Activated CD4-positive, alpha-beta T cell treated with anti-CD3 and anti-CD28 coated beads, Interleukin-2, amount 10 ng/mL, durations not matched to agents 7 days and 5 days (primary cell): ENCODE measurements at places on chromosomes 16 and 17. TPM values are rescaled to one million over a fixed set of nuclear protein-coding genes. Genes with fewer than 3 reads are reported as not detected.

- no peaks in the 10 kb centered on the region for H3K27me3 ChIP-seq
- H3K4me1 ChIP-seq, result peaks cover 2% of the 10 kb centered on the region
- H3K36me3 ChIP-seq, result no peaks in the 10 kb centered on the region
- no peak overlapping the region for H3K27ac ChIP-seq
- no peak overlapping the region for H3K4me3 ChIP-seq
Measured at GRCh38 chr16:87172632-87173031, 144.6 kb downstream of the C16orf95 start.

OTOP3 gene
- not detected for total RNA-seq

KRTAP1-5 gene
- total RNA-seq, result not detected

DNA sequence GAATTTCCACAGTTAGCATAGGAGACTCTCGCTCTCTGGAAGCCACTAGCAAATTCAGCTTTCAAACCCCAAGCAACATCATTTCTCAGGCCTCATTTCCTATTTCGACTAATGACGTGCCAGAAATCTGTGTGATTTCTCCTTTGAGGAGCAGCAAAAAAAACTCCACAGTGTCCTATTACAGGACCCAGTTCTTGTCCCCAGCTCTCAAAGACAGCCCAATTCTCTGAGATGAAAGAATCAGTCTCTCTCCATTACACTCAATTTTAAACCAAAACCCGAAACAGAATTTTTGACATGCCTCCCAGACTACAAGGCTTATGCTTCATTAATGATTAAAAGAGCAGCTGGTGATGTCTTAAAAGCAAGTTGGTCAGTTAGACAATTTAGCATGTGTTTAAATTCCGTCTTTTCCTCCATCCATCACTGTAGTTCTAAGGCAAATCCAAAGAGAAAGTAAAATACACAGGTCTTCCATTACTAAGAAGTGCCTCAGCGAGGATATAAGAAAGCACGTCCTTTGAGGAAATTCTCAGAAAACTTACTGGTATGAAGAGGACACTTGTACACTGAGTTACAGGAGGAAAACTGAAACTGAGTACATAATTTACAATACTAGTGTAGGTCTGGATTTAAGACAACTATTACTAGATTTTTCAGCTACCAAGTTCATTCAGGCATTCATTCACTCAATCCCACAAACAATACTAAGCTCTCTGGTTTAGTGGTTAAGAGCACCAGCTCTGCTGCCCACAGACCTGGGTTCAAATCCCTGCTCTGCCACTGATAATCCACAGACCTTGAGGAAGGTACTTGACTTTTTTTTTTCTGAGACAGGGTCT lies 12.5 kb downstream of the TOM1L2 start:
- peak overlapping the region; percentile 98 for H3K27ac ChIP-seq
- no peaks in the 10 kb centered on the region for H3K27me3 ChIP-seq
- DNase-seq, result peak; percentile 29
- H3K4me3 ChIP-seq, result peak overlapping the region; percentile 73
- peaks cover 73% of the 10 kb centered on the region for H3K4me1 ChIP-seq
- peaks cover 30% of the 10 kb centered on the region for H3K36me3 ChIP-seq

INCA1 gene
- total RNA-seq, result 0.50 TPM

GRCh38 chr16:72832621-72833248 lies 215.2 kb downstream of the ZFHX3 start:
- H3K27ac ChIP-seq, result no peak overlapping the region
- H3K4me1 ChIP-seq, result peaks cover 3% of the 10 kb centered on the region
- peak; percentile 71 for DNase-seq
- no peaks in the 10 kb centered on the region for H3K27me3 ChIP-seq
- no peak overlapping the region for H3K4me3 ChIP-seq

DNA sequence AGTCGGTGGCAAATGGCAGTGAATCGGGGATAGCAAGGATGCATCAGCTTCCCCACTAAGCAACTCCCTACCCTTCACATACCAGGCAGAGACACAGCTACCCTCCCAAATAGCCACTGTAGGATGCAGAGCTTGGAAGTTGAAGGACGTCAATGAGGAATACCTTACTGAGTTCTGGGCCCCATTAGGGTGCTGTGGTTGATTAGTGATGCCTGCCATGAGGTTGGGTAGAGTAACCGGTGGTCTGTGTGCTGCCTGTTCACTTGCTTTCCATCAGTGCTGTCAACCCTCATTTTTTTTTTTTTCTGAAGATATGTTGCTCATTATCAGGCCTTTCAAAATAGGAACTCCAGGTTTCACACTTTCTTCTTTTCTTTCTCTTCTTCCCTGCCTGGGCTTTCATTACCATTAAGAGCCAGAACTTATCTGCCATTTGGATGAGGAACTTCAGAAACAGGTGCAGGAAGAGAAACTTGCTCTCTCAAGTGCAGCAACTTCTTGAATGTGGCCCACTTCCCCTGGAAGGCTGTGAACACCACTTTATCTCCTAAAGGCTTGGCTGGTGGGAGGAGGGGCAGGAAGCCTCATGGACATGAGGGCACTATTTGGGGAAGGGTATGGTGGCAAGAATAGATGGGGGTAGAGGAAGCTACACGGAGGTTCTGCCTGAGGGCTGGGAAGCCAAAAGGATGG lies 183.5 kb downstream of the NTN1 start:
- peaks cover 12% of the 10 kb centered on the region for H3K4me1 ChIP-seq
- no peak for DNase-seq
- no peaks in the 10 kb centered on the region for H3K27me3 ChIP-seq
- no peaks in the 10 kb centered on the region for H3K36me3 ChIP-seq

PRSS21 gene
- total RNA-seq, result 0.67 TPM

HS3ST3A1 gene
- total RNA-seq, result 1.4 TPM

- no peak for DNase-seq
- no peak overlapping the region for H3K4me3 ChIP-seq
- no peaks in the 10 kb centered on the region for H3K4me1 ChIP-seq
- H3K36me3 ChIP-seq, result no peaks in the 10 kb centered on the region
- no peaks in the 10 kb centered on the region for H3K27me3 ChIP-seq
Measured at GRCh38 chr17:4601326-4601725, 17.0 kb downstream of the SMTNL2 start.

DNA sequence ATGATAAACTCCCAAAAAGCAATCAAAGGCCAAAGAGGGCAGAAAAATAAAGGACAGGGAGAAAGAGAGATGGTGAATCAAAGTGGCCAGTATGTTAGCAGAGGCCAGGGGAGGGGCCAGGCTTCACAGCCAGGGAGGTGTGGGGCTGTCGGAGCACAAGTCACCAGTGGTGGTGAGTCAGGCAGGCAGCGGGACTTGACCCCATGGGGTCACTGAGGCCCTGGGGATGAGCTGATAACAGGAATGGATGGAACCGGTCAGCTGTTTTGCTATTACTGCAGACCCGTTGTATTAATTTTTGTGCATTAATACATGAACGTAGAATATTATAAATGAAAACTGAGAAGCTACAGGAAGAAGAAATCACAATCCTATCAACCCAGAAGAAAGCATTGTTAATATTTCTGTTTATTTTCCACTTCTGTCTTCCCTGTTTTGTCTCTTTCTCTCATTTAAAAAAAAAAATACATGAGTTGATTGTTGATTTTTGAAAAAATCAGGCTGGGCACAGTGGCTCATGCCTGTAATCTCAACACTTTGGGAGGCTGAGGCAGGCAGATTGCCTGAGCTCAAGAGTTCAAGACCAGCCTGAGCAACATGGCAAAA lies 106.9 kb downstream of the SOCS1 start:
- no peak overlapping the region for H3K4me3 ChIP-seq
- peaks cover 21% of the 10 kb centered on the region for H3K36me3 ChIP-seq
- H3K27ac ChIP-seq, result no peak overlapping the region
- DNase-seq, result no peak
- H3K4me1 ChIP-seq, result peaks cover 30% of the 10 kb centered on the region
- H3K27me3 ChIP-seq, result no peaks in the 10 kb centered on the region

DNA sequence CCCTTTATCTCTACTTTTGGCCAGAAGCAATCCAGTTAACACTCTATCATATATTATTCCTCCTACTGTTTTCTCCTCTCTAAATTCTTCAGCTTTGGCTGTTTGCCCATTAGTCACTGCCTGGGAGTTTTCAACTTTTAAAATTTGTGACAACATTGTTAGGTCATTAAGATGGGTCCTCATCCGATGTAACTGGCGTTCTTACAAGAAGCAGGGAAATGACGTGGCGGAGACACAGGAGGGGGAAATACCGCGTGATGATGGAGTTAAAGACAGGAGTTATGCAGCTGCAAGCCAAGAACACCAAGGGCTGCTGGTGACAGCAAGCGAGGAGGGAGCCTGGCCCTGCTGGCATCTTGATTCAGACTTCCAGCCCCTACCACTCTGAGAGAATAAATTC lies 34.8 kb upstream of the CPHXL start:
- no peaks in the 10 kb centered on the region for H3K36me3 ChIP-seq
- no peak for DNase-seq
- H3K27me3 ChIP-seq, result no peaks in the 10 kb centered on the region
- no peak overlapping the region for H3K27ac ChIP-seq

NACA2 gene
- not detected for total RNA-seq

- no peaks in the 10 kb centered on the region for H3K4me1 ChIP-seq
- DNase-seq, result no peak
- no peaks in the 10 kb centered on the region for H3K27me3 ChIP-seq
- no peak overlapping the region for H3K27ac ChIP-seq
- H3K4me3 ChIP-seq, result no peak overlapping the region
Measured at GRCh38 chr17:35627417-35627816, 40.3 kb downstream of the AP2B1 start.

DNA sequence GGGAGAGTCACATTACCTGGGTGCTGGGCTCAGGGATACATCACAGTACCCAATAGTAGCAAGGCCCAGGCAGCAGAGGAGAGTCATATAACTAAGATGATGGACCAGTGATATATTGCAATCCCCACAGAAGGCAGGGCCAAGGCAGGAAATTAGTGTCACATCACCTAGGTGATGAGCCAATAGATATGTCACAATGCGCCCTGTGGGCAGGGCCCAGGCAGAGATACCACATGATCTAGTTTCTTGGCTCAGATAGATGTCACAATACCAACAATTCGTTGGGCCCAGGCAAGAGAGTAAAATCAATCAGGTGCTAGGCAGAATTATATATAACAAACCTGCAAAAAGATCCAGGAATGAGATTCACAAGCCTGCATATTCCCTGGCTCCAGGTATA lies 2111.5 kb downstream of the TP53TG3F start:
- H3K36me3 ChIP-seq, result no peaks in the 10 kb centered on the region
- H3K4me3 ChIP-seq, result no peak overlapping the region
- no peak overlapping the region for H3K27ac ChIP-seq
- H3K4me1 ChIP-seq, result no peaks in the 10 kb centered on the region
- no peaks in the 10 kb centered on the region for H3K27me3 ChIP-seq

- H3K4me1 ChIP-seq, result peaks cover 9% of the 10 kb centered on the region
- H3K36me3 ChIP-seq, result peaks cover 86% of the 10 kb centered on the region
- no peaks in the 10 kb centered on the region for H3K27me3 ChIP-seq
- no peak for DNase-seq
- peak overlapping the region; percentile 65 for H3K27ac ChIP-seq
- H3K4me3 ChIP-seq, result no peak overlapping the region
Measured at GRCh38 chr17:80382956-80383355, 32.0 kb upstream of the ENDOV start.

GRCh38 chr16:85171759-85172454 lies 59.6 kb upstream of the CIBAR2 start:
- H3K27ac ChIP-seq, result no peak overlapping the region
- no peaks in the 10 kb centered on the region for H3K4me1 ChIP-seq
- no peak overlapping the region for H3K4me3 ChIP-seq
- H3K27me3 ChIP-seq, result peaks cover 55% of the 10 kb centered on the region
- no peak for DNase-seq
- H3K36me3 ChIP-seq, result no peaks in the 10 kb centered on the region

SLC22A31 gene
- total RNA-seq, result 1.8 TPM

DNA sequence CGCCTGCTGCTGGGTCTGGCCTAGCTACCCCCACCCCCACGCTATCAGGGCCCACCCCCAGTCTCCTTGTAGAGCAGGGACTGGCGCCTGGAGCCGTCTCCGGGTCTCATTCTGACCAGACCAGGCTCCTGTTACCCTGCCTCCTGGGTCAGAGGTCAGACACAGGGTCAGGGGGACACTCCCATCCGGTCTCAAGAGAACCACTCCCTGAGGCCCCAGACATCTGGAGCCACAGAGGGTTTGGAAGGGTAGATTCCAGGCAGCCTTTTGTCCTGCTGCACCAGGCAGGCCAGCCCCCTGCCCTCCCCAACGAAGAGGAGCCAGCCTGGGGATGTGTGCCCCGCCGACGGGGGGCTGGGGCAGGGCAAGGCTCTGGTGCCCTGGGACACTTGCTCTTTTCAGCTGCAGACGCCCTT lies 944 bp upstream of the WFIKKN1 start:
- H3K27ac ChIP-seq, result no peak overlapping the region
- peaks cover 2% of the 10 kb centered on the region for H3K4me1 ChIP-seq
- no peaks in the 10 kb centered on the region for H3K36me3 ChIP-seq

GRCh38 chr17:33204701-33205100 lies 88.4 kb downstream of the ASIC2 start:
- H3K27ac ChIP-seq, result no peak overlapping the region
- peaks cover 3% of the 10 kb centered on the region for H3K27me3 ChIP-seq
- no peaks in the 10 kb centered on the region for H3K4me1 ChIP-seq
- no peak for DNase-seq
- no peaks in the 10 kb centered on the region for H3K36me3 ChIP-seq
- H3K4me3 ChIP-seq, result no peak overlapping the region

DNA sequence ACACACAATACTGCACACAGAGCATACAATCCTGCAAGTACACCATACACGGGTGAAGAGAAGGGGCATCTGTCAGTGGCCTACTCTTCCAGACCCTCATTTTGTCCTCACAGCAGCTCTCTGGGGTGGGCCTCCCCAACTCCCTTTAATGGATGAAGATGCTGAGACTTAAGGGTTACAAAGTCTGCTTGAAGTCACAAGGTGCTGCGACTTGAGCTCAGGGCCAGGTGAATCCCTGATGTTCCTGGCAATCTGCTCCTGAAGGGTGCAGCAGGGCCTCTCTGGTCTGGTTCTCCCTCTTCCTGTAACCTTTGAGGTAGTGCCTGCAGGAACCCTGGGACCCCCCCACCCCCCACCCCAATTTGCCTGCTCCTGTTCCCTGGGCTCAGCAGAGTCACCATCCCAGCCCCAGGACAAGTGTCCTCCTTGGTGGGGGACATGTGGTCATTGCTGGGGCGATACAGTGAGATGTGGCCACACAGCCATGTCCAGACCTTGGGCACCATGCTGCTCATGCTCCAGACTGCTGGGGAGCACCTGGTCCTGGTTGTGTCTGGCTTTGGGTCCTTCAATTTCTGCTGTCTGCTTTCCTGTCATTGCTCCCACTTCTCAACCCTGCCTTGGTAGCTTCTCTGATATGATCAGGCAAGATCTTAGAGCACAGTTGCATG lies 107.5 kb downstream of the METRNL start:
- H3K4me1 ChIP-seq, result peaks cover 14% of the 10 kb centered on the region
- H3K36me3 ChIP-seq, result no peaks in the 10 kb centered on the region
- H3K4me3 ChIP-seq, result no peak overlapping the region

- no peaks in the 10 kb centered on the region for H3K27me3 ChIP-seq
- H3K27ac ChIP-seq, result no peak overlapping the region
- peaks cover 7% of the 10 kb centered on the region for H3K4me1 ChIP-seq
- H3K36me3 ChIP-seq, result peaks cover 27% of the 10 kb centered on the region
- no peak for DNase-seq
Measured at GRCh38 chr17:21194226-21194625, 19.7 kb downstream of the TMEM11 start.

- H3K36me3 ChIP-seq, result peaks cover 46% of the 10 kb centered on the region
- peaks cover 96% of the 10 kb centered on the region for H3K4me1 ChIP-seq
- no peaks in the 10 kb centered on the region for H3K27me3 ChIP-seq
- peak overlapping the region; percentile 54 for H3K4me3 ChIP-seq
- peak overlapping the region; percentile 100 for H3K27ac ChIP-seq
Measured at GRCh38 chr17:40599468-40599763, 34.1 kb upstream of the CCR7 start.
